Stimulated activated CD8-positive, alpha-beta memory T cell treated with anti-CD3 and anti-CD28 coated beads, Interleukin-7, amount 100 ng/mL, for 1 hour (primary cell): ENCODE measurements at places on chromosomes 7 and 10.

GRCh38 chr7:95436407-95436806, 1.6 kb upstream of the PON2 start:
- DNase-seq, result no peak

DNA sequence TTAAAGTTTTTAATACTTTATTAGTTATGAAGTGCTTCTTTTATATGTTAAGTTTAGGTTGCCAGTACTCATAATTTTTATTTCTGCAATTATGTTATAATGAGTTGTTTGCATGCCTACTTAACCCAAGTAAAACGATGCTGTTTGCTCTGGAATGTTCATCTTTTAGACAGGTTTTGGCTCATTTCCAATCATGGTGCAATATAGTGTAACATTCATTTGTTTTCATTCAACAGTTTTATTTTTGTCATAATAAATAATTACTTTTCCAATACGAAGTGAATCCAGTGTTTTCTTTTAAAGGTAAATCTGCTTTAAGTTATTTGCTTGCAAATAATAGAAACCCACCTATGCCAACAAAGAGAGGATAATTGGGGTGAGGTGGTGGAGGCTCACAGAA, 22.1 kb downstream of the ARL5B start:
- no peak for DNase-seq

- no peak for DNase-seq
Measured at GRCh38 chr10:64033711-64034110, 512.5 kb downstream of the REEP3 start.

GRCh38 chr10:82826132-82826531, 951.1 kb downstream of the NRG3 start:
- DNase-seq, result no peak

DNA sequence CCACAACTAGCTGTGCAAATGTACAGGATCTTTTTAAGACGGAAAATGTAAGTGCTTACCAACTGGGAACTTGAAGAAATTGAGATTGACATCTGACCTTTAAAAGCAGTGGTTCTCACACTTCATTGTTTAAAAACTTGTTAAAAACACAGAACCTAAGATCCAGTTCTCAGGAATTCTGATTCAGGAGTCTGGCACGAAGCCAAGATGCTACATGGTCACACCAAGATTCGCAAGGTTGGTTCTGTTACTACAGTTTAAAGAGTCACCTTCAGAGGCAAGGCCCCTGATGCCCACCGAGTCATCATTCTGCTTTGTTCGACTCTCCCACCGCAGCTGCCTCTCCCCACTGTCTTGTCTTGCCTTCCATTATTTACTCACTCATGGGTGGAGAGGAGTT, 113.3 kb downstream of the GLI3 start:
- DNase-seq, result no peak

GRCh38 chr7:46603780-46604179, 682.7 kb upstream of the IGFBP3 start:
- no peak for DNase-seq

DNA sequence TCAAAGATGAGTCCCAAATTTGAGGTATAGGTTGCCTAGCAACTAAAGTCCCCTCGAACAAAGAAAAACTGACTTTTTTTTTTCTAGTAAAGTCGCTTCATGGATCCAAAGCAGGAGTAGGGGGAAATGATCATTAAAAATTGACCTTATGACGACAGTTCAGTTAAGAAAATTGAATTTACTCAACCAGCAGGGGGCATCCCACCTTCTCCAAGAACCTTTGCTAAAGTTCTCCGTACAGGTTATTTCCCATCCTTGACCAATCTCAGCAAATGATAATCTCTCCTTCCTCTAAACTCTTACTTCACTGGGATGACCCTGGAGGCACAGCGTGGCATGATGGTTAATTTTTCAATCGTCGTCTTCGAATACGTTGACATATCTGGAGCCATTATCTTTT, 228.3 kb downstream of the CALN1 start:
- no peak for DNase-seq

- no peak for DNase-seq
Measured at GRCh38 chr7:34501156-34501555, 156.9 kb upstream of the NPSR1 start.

DNA sequence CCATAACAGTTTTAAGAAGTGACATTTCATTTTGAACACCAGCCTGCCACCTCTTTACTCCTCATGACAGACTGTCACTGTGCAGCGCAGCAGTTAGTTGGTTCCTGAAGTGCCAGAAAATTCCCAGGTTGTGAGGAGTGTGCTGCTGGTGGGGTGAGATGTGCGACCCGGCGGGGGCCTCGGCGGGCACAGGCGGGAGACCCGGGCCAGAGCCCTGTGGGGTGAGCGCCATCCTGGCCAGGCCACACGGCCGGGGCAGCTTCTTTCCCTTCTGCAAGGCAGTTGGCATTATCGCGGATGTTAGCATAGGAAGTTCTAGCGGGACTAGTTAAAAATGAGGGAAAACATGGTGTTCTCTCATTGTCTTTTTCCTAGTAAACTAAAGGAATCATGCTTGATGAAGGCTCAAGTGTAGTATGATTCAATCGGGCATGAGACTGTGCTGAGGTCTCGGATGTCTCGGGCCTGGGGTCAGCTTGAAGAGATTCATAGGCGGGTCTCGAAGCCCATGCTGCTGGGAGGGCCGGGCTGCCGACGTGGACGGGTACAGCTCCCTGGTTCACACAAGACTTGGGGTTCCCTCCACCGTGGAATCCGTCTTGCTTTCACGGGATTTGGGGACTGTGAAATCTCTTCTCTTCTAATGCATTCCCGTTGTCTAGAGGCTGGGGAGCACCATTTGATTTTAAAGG, 56.1 kb downstream of the MGMT start:
- no peak for DNase-seq

- no peak for DNase-seq
Measured at GRCh38 chr10:88920198-88920597, 32.4 kb downstream of the ACTA2 start.

DNA sequence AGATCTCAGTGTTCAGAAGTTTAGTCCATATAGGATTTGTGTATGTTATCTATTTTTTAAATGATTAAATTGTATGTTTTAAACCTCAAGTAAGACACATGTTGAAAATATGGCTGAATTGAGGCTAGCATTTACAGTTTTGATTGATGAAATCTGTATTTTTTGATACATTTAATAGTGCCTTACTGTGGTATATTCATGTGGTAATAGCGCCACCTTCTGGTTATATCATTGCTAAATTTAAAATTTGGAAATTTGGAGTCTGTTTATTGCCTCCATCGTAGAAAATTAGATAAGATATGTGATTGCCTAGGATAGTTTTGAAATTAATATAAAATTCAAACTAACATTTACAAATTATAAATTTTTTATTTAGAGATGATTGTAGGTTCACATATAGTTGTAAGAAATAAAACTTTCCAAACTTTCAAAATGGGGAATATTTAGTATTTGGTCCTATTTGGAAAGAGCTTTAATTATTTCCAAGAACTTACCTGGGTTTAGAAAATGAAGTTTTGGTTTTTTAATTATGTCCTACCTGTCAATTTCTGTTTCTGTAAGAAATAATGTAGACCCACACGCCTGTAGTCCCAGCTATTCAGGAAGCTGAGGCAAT, 19.1 kb upstream of the ARMS2 start:
- no peak for DNase-seq
